Dorsolateral prefrontal cortex (tissue), 122 donors: ENCODE measurements at places on chromosomes 11 and 22.

DNA sequence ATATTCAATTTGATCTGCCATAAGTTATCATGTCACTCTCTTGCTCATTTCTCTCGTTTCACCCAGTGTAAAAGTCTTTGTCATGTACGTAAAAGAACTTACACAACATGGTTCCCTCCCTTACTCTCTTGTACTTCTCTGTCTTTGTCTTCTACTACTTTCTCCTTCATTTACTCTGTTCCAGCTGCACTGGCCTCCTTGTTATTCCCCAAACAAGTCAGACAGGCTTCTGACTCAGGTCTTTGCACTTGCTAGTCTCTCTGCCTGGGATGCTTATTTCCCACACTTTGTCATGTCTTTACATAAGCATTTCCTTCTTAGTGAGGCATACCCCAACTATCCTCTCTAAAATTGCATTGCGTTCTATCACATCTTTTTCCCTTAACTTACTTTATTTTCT, 117.3 kb downstream of the CYP2R1 start:
- no peak for DNase-seq

DNA sequence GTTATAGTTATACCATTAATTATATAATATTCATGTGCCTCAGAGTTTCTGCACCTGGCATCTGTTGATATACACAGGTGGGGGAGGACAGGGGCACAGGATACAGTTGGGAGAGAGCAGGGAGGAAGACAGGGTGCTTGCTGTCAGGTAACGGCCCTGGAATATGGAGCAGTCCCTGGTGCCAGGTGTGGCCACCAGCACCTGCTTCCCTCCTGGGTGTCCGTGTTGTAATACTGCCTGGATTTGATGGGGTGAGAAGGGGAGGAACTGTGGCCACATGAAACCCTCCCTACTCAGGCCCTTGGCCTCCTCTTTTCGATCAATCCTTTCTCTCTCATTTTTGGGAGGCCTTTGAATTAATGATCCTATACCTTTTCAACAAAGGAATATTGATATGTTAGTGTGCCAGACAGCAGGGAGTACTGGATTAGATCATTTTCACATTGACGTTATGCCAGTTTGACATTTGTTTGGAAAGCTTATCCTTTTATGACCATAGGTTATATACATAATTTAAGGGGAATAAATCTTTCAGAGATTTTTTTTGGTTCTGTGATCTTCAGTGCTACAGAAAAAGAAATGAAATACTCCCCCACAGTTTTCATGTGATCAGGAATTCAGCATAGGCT, 88.6 kb downstream of the TEAD1 start:
- no peak for DNase-seq

GRCh38 chr11:36376888-36377758, 81.0 kb downstream of the PRR5L start:
- DNase-seq, result peak; percentile 54

DNA sequence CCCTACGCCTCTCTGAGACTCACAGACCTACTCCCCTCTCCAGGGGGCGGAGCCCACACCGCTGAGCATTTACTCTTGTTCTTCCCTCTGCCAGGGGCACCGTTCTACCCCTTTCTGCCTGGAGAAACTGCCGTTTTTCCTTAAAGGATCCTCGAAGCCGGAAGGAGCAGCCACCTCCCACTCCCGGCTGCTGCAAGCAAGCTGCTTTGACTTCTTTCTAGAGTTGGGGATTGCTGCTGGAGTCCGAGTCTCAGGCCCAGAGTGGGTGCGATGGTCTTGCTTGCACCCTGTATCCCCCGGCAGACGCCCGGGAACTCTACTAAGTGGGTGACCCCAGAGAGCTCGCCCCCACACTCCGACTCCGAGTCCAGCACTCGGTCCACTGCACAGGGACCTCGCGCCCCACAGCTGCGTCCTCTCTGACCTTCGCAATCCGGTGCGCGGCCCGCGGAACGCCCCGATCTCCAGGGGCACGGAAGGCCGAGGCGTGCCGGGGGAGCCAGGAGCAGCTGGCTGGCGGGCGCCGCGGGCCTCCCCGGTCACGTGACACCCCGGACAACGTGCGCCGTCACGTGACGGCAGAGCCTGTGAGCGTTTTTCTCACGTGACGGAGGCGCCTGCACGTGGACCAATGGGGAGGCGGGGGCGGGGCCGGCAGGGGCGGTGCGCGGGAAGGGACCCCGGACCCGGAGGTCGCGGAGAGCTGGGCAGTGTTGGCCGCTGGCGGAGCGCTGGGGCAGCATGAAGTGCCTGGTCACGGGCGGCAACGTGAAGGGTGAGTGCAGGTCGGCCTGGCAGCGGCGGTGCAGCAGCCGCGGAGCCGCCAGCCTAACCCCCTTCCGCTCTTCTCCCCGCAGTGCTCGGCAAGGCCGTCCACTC, at the start of gene RAD9A:
RAD9A (plus strand) TSS at position 683 of the 879 bp plus-strand sequence; CDS start at position 742, 59 bp downstream.
- DNase-seq, result peak; percentile 94

DNA sequence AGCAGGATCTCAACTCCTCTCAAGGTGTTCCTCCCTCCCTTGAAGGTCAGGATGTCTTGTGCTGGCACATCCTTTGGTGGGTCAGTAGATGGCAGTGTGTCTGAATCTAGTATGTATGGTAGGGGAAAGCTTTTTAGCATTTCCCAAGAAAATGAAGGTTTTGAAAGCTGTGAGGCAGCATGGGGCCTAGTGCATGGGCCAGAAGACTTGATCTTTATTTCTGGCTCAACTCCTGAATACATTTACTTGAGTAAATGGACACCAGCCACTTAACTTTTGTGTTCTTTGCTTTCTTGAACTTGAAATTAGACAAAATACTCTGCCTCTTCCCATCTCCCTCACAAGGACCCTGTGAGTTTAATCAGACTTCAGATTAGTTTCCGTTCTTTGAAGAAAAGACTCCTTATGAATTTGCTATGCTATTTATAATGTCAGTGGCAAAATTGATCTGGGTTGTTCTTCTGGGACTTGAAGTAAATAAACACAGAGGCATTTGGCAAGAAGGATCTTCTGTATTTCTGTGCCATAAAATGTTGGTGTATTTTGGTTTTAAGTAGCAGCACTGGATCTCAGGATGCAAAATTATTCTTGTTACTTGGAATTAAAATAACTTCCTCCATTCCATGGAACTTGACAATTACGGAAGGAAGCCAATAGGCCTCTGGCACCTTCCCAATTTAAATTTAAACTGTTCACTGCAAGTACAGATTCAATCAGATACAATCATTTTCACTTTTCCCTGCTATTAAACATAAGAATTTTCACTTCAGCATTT, 288.8 kb downstream of the CASP12 start:
- peak; percentile 29 for DNase-seq

GRCh38 chr11:114083391-114084252, 24.1 kb downstream of the ZBTB16 start:
- no peak for DNase-seq

DNA sequence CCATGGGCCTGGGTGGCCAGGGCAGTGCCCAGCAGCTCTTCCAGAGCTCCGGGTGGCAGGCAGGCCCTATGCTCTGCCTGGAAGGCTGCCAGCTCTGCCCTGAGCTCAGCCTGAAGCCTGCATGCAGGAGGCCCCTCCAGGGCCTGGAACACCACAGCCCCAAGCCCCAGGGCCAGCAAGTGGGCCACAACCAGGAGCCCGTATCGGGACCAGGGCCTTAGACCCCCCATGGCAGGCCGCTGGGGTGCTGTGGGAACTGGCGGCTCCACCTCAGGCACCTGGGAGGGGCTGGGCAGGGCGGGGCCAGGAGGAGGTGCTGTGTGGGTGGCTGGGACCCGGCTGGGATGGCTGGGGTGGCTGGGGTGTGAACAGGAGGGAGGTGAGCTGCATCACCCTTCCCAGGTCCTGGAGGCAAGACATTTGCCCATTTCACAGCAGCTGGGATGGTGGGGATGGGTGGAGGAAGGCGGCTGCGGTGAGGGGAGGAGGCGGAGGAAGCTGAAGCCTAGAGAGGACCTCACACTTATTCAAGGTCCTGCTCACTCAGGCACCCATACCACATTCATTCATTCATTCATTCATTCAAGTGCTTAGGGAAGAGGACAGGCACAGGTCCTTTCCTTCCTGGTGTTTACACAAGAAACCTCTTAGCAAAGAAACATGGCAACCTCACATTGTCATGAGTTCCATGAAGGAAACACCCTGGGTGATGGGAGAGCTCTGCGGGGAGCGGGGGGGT, at the start of gene KCNK7:
KCNK7 (minus strand) TSS at position 258 of the 739 bp plus-strand sequence; CDS start at position 230, 28 bp downstream.
- no peak for DNase-seq

DNA sequence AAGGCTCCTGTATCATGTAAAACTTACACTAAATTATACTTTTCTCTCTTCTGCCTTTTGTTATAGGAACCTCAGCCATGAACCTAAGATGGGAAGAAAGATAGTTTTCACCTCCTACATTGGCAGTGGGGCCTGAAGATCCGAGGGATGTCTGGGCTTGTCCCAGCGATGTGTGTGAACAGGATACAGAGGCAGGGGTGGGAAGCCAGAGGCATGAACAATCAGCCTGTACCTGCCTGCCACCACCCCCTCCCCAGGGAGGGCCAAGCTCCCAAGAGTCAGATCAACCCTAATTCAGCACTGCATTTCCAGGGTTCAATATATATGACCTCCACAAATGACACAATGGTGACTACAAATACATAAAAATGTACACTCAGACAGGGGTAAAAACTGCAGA, 9.4 kb downstream of the KIAA0930 start:
- DNase-seq, result no peak

DNA sequence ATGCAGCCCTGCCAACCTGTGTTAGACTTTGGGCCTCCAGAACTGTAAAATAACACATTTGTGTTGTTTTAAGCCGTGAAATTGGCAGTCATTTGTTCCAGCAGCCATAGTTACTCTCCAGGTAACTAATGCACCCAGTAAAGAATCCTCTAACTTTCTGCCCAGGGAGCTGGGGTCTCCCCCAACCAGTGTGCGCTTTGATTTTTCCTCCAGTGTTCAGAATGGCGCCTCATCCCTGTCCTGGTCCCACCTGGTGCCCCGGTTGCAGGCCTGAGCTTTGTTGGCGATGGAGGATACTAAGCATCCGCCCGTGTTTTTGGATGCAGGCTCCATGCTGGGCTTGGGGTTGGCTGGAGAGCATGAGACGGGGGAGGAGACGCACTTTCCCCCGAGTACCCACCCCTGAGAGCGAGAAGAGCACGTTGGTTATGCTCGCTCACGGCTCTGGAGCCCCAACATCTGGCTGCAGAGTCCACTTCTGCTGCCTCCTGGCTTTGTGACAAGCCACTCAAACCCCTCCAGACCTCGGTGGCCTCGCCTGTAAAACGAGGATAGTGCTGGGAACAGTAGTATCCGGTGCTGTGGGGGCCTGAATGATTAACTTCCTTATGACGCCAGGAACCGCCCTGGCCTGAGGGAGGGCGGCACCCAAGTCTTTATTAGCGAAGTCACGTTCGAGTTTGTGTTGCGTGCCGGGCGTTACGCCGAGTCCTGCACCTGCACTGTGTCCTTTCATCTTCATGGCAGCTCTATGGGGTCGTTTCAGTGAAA, 25.8 kb downstream of the MRGPRD start:
- DNase-seq, result no peak

DNA sequence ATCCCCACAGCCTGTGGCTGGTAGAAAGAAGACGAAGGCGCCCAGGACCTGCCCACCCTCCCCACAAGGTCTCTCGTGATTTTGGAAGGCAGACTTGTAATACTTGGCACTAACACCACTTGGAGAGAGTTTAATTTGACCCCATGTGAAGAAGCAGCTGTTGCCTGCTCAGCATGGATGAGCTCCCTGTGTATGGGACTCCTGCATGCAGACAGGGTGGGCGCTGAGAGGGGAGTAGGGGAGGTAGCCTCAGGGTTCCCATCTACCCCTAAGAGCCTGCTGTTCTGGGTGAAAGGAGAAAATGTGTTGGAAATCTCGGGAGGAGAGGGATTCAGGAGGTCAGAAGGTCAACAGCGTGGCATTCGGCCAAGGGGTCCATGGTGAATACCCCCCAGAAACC, 625.9 kb downstream of the TBC1D22A start:
- DNase-seq, result no peak

- no peak for DNase-seq
These were observed 780.9 kb downstream of the ETS1 start for GRCh38 chr11:127806501-127806900.

- no peak for DNase-seq
These were observed 21.2 kb upstream of the MAP6 start for GRCh38 chr11:75689863-75690609.

DNA sequence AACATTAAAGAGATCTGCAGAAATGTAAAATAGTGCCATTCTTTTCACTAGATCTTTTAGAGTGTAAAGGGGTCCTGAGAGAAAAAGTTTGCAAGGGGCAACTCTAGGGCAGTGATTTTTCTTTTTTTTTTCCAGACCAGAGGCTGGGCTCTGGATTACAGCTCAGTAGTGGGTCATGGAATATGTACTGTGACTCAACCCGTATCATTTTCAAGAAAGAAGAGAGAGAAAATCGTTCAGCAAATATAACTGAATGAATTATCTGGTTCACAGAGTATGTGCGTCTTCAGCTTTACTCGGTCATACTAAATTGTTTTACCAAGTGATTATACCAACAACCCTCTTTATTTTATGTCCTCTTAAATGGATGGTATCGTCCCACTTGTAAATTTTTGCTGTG, 3.8 kb downstream of the CEP57 start:
- DNase-seq, result no peak

- DNase-seq, result no peak
These were observed 21.0 kb downstream of the TNRC6B start for GRCh38 chr22:40198733-40199132.

DNA sequence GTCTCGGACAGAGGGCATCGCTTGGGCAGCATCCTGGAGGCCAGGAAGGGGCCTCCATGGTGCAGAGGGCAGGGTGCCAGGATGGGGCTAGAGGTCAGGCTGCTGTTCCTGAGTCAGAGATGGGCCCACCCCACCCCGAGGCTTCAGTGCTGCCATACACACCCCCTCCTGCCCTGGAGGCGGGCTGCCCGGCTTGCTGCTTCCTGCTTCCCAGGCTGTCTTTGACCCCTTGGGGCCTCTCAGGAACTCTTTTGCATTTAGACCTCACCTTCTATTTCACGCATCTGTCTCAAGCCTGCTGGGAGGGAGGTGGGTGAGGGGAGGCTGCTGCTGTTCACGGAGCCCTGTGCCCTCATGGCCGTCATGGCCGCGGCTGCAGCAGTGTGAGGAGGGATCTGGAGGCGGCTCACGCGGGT, 6.6 kb upstream of the GRAMD4 start:
- DNase-seq, result no peak

DNA sequence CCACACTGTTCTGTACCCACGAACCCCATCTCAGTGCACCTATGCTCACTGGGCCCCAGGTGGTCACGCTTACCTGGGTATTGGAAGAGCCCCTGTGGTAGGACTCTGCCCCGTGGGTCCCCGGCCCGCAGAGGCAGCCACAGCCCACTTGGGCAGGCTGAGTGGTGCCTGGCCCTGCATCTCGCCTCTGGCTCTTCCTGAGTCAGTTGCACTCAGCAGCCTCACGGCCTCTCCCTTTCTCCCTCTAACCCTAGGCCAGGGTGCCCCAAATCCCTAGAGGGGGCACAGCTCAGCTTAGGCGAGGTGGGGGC, 9.7 kb downstream of the CRELD2 start:
- no peak for DNase-seq

- DNase-seq, result no peak
These were observed 22.3 kb downstream of the TNKS1BP1 start for GRCh38 chr11:57302489-57302888.

GRCh38 chr11:64000026-64000739, 13.9 kb downstream of the OTUB1 start:
- DNase-seq, result peak; percentile 56
